ENCODE measurements at places on chromosomes 7 and 10. TPM values are rescaled to one million over a fixed set of nuclear protein-coding genes. Genes with fewer than 3 reads are reported as not detected.

IFIT1B gene
- under 0.01 TPM for total RNA-seq

SHTN1 gene
- total RNA-seq, result 4.4 TPM

LIPJ gene
- not detected for total RNA-seq

C10orf62 gene
- total RNA-seq, result not detected

RPEL1 gene
- total RNA-seq, result not detected

COL13A1 gene
- 15.4 TPM for total RNA-seq

ABCC2 gene
- 1.3 TPM for total RNA-seq

HYAL4 gene
- total RNA-seq, result not detected

CLDN4 gene
- total RNA-seq, result 0.16 TPM

IPMK gene
- 11.7 TPM for total RNA-seq

OR6V1 gene
- total RNA-seq, result not detected

CCL24 gene
- total RNA-seq, result not detected

ACSM6 gene
- total RNA-seq, result not detected

LRIT1 gene
- total RNA-seq, result not detected
